CD4-positive, alpha-beta T cell treated with Interleukin-21 for 1 hour (primary cell): ENCODE measurements at places on chromosomes 3 and 15.
A peak's percentile ranks its signal among the peaks of the same experiment; 100 is the strongest.

- DNase-seq = no peak
These were observed 21.0 kb upstream of the FGD5 start for GRCh38 chr3:14797731-14798130.

GRCh38 chr15:85404918-85405866, 24.8 kb downstream of the AKAP13 start:
- no peak for DNase-seq

GRCh38 chr15:80931191-80931590, 58.4 kb downstream of the MESD start:
- DNase-seq = no peak

DNA sequence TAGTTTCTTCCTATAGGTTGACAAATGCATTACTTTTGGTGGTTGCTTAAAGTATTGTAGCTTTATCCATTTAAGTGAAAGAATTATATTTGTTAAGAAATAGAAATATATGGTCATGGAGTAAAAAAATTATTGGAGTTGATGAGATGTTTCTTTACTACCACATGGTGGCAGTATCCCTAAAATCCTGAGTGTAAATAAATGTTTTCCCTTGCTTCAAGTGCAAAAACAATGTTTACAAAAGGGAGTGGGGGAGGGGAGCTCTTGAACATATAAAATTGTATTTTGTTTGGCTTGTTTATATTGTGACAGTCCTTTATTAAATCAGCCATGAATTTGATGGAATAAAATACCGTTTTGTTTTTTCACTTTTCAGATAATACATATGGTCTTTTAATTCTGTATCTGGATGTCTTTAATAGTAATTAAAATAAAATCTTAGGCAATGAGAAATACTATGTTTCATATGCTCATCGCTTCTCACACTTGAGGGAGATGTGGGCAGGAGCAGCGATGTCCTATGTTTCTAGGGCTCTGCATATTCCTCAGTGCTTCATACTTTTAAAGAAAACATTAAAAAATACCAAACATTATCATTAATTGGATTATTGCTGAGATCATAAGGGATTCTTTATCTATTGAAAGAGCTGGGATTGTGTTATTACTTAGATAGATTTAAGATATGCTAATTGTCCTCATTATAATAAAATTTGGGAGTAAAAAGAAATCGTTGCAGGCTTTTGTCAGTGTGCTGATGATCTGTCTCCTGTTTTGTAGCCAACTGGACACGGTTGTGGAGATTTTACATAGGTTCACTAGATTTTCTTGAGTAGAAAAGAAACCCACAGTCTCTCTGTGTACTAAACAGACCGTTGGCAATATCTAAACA, 349.7 kb downstream of the TUSC7 start:
- no peak for DNase-seq

DNA sequence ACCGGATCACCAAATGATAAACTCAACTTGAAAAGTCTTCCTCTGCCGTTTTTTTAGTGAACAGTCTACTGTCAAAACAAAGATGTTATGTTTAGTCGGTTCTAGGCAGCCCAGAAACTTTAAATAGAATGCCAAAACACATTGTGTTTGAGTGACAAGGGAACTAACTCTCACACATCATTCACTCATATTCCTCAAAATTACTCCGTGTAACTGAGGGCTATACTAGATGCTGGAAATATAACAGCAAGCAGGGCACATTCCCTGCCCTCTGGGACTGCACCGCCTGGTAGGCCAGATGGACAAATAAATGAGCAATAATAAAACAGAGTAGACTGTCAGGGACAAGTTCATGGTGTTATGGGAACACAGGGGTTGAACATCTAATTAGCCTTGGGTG, 251.4 kb downstream of the MAGI1 start:
- no peak for DNase-seq

GRCh38 chr15:80531796-80532195, 127.6 kb downstream of the ARNT2 start:
- no peak for DNase-seq

DNA sequence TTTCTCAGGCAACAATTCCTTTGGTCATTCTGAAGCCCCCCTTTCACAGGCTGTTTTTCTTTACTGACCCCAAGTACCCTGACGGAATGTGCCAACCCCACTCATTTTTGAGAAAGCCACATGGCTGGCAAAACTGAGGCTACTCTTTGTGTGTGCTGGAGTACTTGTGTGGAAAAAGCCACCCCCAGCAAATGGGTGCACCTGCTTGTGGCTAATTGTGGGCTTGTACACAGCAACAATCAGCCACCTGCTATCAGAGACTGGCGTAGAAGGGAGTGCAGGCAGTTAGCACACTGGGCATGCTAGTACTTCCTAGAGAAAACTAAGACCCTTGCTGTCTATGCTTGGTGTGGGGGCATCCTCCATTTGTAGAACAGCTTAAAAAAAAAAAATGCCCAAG, 110.1 kb upstream of the LMOD3 start:
- no peak for DNase-seq

GRCh38 chr15:64275934-64276333, 80.0 kb downstream of the CSNK1G1 start:
- no peak for DNase-seq

DNA sequence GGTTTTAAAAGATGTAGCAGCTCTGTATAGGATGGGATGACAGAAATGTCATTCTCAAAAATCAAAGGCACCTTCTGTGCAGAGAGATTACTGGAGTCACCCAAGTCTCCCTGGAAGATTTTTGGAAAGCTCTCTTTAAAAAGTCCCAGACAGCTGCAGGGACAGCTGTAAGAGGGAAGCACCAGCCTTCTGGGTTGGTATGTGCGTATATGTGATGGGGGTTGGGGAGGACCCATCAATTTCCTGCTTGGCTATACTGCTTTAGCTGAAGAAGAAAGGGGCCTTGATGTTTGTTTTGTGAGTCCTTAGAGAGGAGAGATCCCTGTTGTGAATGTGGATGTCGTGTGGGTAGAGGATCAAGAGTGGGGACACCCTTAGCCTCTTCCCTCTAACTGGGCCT, 5.4 kb upstream of the SEC11A start:
- peak; percentile 30 for DNase-seq
